ENCODE measurements at places on chromosomes 6 and 20.

DNA sequence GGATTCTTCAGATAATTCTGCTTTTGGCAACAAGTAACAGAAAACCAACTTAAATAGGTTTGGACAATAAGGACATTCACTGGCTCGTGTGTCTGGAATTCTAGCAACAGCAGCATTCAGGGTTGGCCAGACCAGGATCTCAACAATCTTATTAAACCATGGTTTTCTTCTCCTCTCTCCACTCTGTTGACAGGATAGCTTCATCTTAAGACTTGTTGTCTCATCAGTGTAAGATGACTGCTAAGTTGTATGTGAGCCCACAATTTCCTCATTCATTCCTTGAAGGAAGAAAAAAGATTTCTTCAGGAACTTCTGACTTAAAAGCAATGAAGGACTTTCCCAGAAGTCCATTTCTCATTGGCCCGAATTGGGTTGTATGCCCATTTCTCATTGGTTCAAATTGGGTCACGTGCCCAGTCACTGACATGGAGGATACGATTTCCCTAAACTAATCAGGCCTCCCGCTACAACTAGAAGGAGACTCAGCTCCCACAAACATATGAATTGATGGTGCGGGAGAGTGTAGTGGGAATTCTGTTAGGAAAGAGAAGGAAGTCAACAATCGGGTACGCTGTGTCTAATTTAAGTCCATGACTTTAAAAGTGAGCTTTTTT is 83.7 kb downstream of the SLC22A3 start:
- DNase-seq = no peak

DNA sequence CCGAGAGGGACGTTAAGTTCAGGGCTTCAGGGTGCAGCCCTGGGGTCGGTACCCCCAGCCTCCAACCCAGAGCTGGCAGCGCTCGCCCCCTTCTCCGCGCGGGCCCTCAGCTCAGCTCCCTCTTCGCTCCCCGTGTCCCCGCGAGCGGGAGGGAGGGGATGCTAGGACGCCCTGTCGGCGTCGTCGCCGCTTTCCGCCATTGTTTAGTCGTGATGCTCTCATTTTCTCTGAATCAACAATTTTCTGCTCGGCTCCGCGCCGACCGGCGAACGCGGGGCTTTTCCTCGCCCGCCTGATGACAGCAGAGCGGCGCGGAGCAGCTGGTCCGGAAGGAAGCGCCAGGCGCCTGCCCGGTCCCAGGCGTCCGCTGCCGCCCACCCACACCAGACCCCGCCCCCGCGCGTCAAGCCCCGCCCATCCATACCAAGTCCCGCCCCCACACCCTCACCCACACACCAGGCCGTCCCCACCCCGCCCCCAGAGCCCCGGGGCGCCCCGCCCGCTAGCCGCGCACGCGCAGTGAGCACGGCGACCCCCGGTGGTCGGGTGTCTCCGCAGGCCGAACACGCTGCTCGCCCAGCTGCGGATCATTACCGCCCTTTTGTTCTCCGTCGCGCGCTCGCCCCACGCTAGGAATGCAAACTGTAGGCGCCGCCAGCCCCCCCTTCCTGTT is 50.1 kb upstream of the SLC32A1 start:
- DNase-seq = no peak

GRCh38 chr20:49519212-49519712 is 36.8 kb upstream of the KCNB1 start:
- no peak for DNase-seq

DNA sequence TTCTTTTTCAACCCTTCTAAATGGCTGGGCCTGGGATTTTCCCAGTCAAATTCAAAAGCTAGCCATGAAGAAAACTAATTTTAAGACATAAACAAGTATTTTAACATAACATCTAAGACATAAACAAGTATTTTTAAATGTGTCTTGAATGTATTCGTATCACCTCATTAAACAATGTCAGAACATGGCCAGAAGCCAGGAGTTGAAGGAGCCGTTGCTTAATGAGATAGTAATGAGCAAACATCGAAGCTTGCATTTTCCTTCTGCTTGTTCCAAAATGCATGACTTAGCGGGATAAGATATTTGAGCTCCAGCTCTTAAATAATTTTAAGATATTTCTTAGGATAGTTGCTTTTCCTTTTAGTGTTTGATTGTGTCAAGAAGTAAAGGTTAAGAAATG is 4.2 kb upstream of the RNF182 start:
- DNase-seq = no peak

- DNase-seq = no peak
These were observed 26.3 kb downstream of the SLC13A3 start for GRCh38 chr20:46624946-46625345.

GRCh38 chr6:99146711-99147110 is 199.0 kb upstream of the FBXL4 start:
- no peak for DNase-seq

Measured in NCI-H460 (cell line).